ENCODE measurements at places on chromosomes 7 and 10. TPM values are rescaled to one million over a fixed set of nuclear protein-coding genes. Genes with fewer than 3 reads are reported as not detected.

Gene PIK3CG
- polyA plus RNA-seq = not detected

Gene PAPOLB
- not detected for polyA plus RNA-seq

Gene HOXA1
- polyA plus RNA-seq = 1.8 TPM

Gene PILRB
- polyA plus RNA-seq = 22.2 TPM

Gene GRM3
- not detected for polyA plus RNA-seq

Gene PNLIP
- polyA plus RNA-seq = not detected

Gene CDHR3
- polyA plus RNA-seq = 1.3 TPM

Gene IKZF1
- polyA plus RNA-seq = not detected

Gene PURB
- polyA plus RNA-seq = 6.3 TPM

Gene PROSER2
- 2.0 TPM for polyA plus RNA-seq

Gene ACTL6B
- not detected for polyA plus RNA-seq

Gene VWC2
- polyA plus RNA-seq = not detected

Gene FHIP2A
- polyA plus RNA-seq = 10.7 TPM
